ENCODE measurements at places on chromosomes 13 and 19. TPM values are rescaled to one million over a fixed set of nuclear protein-coding genes. Genes with fewer than 3 reads are reported as not detected.

DNA sequence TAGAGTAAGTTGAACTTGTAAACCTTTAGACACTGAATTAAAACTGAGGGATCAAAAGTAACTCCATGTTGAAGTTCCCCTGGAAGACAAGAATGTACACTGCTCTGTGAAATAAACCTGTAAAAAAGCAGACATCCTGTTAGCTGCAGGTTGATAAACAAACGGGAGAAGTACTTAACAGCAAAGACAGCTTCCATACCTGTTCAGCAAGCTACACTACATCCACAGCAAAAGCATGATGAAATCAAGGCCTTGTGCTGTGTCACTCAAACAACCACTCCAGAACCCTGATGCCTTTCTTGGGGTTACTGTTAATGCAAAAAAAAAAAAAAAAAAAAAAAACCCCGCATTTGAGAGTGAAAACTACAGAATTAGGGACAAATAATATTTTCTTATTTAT, 20.8 kb downstream of the ANKRD10 start:
- no peak for DNase-seq

DNA sequence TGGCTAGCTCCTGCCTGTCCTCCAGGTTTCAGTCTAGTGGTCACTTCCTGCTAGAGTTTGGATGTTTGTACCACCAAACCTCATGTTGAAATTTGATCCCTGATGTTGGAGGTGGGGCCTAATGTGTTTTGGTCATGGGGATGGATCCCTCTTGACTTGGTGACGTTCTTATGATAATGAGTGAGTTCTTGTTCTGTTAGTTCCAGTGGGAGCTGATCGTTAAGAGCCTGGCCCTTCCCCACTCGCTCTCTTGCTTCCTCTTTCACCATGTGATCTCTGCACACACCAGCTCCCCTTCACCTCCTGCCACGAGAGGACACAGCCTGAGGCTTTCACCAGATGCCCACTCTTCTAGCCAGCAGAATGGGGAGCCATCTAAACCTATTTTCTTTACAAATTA, 86.8 kb upstream of the SCEL start:
- DNase-seq = no peak

- peak; percentile 16 for DNase-seq
These were observed 1.2 kb upstream of the ENOX1 start for GRCh38 chr13:43787997-43788396.

DNA sequence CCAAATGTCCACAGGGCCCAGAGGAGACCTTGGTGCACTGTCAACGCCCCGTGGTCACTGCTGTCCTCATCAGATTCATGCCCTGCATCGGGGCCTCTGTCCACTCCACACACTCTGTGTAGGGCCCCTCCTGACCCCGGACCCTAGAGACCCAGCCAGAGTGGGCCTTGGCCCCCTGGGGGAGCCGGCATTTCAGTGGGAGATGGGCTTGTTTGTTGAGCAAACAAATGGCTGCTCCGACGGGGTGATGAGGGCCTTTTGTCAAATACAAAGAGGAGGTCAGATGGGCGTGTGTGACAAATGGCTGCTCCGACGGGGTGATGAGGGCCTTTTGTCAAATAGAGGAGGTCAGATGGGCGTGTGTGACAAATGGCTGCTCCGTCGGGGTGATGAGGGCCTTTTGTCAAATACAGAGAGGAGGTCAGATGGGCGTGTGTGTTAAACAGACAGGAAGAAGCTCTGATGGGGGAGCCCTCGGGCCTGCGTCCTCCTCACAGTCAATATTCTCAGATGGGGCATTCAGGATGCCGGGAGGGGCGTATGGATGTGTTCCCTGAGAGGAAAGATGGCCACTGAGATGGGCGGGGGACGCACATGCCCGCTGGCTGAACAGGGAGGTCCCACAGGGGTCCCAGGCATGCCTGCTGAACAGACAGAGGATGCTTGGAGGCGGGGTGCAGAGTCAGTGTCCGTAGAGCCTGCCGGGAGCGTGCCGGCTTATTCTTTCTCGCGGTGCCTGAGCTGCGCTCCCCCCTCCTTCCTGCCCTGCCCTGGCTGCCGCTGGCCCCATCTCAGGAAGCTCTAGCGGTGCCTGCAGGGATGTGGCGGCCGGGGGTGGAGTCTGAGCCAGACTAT, 36.3 kb downstream of the SMIM24 start:
- peak; percentile 70 for DNase-seq

DNA sequence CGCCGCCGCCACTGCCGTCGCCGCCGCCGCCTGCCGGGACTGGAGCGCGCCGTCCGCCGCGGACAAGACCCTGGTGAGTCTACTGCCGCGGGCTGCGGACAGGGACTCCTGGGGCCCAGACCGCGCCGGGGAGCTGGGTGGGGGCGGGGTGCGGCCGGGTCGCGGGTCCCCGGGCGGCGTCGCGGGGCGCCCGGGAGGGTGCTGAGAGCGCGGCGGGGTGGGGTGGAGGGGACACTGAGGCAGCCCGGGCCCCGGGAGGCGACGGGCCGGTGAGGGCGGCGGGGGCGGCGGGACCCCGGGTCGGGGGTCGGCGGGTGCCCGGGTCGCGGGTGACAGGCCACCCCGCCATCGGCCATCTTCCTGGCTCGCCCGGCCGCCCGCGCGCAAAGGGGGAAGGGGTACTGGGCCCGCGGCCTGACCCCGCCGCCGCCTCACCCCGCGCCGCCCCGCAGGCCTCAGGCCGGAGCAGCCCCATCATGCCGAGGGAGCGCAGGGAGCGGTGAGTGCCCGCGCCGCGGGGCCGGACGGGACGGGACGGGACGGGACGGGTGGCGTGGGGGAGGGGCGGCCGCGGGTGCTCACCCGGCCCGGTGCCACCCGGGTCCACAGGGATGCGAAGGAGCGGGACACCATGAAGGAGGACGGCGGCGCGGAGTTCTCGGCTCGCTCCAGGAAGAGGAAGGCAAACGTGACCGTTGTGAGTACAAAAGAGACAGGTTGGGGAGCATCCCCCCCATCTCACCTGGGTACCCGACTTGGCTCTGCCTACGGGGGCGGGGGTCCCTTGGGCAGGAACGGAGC, 489 bp downstream of the CCNE1 start:
- DNase-seq = no peak

GRCh38 chr13:96994017-96994857, at the start of gene OXGR1:
Gene OXGR1 (minus strand): TSS chr13:96994476. CDS start chr13:96987759, 6,717 bp downstream.
- DNase-seq = no peak

DNA sequence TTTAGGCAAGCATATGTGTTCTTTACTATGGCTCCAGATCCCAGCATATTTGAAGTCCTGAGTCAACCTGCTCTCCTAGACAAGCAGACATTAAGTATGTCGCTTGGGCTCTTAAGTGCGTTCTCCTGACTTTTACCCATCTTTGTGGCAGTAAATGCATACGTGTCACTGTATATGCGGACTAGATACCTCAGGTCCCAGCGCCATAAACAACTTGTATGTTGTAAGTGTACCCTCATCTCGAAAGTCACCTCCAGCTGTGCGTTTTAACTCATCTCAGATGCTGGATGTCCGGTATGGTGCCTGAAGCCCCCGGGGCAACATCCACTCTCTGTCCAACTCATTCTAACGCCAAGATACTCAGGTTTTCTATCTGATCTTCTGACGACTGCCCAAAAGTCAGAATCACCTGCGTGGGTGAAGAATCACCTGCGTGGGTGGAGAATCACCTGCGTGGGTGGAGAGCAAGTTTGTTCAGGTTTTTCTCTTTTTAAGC, 1.7 kb downstream of the PTOV1 start:
- no peak for DNase-seq

- DNase-seq = no peak
These were observed 11.6 kb upstream of the RASA3 start for GRCh38 chr13:114143806-114144605.

DNA sequence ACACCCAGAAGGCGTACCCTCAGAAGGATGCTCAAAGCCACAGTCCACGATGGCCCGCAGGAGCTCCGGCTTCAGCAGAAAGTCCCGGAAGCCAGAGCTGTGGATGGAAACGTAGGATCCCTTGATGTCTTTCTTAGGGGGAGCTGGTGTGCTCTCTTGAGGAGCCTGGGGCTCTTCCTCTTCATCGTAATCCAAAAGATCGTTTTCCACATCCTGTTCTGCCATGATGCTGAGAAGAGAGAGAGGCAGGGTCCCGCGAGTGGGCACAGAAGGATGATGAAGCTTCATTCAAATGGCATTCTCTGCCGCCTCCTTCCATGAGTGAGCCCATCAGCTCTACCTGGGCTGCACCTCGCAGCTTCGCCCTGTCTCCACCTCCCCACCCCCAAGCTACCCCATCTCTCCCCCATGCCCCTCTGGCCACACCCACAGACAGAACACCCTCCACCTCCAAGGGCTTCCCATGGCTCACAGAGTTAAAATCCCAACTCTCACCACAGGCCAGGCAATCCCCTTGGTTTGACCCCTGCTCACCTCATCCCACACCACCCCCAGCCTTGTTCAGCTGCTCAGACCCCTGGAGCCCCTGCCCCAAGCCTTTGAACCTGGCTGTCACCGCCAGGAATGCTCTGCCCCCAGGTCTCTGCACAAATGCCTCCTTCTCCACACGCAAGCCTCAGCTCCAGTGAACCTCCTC, 6.0 kb downstream of the DDX39A start:
- no peak for DNase-seq

Gene WDR62
- 13.4 TPM for total RNA-seq

Gene PIBF1
- total RNA-seq = 18.4 TPM

Gene ELAVL3
- not detected for total RNA-seq

Gene NECTIN2
- total RNA-seq = 211 TPM

Gene C5AR1
- total RNA-seq = not detected

Data from endothelial cell of umbilical vein (primary cell).